ENCODE measurements at places on chromosomes 5 and 9.
A peak's percentile ranks its signal among the peaks of the same experiment; 100 is the strongest.

DNA sequence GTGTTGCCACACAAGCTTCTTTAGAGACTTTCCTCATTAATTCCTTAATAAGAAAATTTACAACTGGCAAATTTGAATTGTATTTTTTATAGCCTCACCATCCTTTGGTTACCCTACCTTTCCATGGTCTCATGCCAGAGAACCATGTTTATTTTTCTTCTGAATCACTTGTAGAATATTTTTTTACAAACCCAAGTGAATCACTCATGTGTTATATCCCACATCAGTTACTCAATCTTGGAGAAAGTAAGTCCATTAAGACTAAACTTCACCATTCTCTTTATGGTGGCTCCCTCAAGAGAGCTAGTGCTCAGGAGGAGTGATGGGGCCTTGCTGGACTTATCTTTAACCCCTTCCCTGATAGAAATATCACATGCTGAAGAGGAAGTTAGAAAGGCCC lies 128.9 kb downstream of the SUSD1 start:
- no peak for DNase-seq

DNA sequence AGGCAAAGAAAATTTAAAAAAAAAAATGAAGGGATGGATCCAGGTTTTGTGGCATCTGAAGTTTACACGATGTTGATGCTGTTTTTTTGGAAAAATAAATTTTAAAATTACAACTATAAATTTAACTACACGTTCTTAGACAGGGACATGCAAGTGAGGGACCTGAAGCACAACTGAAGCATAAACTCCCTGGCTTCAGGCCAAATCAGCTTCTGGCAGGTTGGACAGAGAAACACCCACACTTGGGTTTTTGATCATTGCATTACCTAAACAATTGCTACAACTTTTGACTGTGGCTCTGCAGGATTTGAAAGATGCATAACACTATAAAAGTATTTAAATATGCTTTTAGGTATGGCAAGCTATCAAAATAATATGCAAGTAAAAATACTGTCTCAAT lies 1318.3 kb upstream of the DMAC1 start:
- DNase-seq: no peak

DNA sequence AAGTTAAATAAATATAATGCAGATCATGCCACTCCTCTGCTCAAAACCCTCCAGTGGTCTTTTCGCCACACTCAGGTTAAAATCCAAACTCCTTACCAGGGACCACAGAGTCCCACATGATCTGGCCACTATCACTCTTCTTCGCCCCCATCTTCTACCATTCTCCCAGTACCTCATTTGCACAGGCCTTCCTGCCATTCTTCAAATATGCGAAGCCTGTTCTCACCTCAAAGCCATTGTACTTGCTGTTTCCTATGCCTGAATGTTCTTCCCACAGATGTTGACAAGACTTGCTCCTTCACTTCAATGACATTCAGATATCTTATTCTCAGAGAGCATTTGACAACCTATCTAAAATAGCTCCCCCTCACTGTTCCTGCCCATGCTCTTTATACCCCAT lies 10.9 kb downstream of the TEX10 start:
- no peak for DNase-seq

- DNase-seq: no peak
Measured at GRCh38 chr5:142874540-142874939, 104.4 kb downstream of the ARHGAP26 start.

GRCh38 chr5:169954786-169955185 lies 25.5 kb downstream of the INSYN2B start:
- DNase-seq: peak; percentile 51

GRCh38 chr5:9698125-9698826 lies 68.1 kb upstream of the TAS2R1 start:
- DNase-seq: no peak

GRCh38 chr9:123851851-123852250 lies 78.1 kb downstream of the DENND1A start:
- no peak for DNase-seq

DNA sequence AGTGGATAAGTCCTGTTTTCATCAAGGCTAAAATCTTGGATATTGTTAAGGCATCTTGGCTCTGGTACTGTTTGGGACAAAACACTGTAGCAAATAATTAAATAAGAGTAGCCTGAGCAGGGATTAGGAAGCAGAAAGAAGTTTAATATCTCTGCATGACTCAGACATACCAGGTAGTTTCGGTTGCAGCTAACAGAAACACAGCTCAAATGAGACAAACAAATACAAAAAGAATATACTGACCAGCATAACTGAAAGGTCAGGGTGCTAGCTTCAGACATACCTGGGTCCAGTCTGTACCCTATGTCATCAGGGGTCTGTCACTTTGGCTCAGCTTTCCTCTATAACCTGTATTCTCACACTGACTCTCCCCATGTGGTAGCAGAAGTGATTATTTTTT lies 156.4 kb upstream of the MAP3K1 start:
- DNase-seq: no peak

- DNase-seq: no peak
Measured at GRCh38 chr5:168299372-168299771, 7.9 kb downstream of the WWC1 start.

DNA sequence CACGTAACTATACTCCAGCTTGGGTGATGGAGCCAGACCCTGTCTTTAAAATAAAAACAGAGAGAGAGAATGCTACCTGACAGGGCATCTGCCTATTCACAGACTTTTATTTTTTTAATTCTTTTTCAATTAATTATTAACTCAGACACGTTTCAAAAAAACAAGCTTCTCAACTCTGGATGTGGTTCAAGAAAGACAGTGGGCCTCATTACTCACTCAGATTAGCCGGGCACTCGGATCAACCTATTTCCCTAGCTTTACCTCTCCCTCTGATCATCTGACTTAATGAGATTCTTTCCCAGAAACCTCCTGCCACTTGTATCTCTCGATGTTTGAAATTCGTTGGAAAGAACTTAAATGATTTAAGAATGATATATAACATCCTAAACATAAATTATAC lies 134.1 kb downstream of the TRPM6 start:
- DNase-seq: no peak

GRCh38 chr5:110342683-110343082 lies 383.8 kb downstream of the TMEM232 start:
- DNase-seq: no peak

GRCh38 chr9:96476591-96476990 lies 26.6 kb downstream of the HABP4 start:
- no peak for DNase-seq

DNA sequence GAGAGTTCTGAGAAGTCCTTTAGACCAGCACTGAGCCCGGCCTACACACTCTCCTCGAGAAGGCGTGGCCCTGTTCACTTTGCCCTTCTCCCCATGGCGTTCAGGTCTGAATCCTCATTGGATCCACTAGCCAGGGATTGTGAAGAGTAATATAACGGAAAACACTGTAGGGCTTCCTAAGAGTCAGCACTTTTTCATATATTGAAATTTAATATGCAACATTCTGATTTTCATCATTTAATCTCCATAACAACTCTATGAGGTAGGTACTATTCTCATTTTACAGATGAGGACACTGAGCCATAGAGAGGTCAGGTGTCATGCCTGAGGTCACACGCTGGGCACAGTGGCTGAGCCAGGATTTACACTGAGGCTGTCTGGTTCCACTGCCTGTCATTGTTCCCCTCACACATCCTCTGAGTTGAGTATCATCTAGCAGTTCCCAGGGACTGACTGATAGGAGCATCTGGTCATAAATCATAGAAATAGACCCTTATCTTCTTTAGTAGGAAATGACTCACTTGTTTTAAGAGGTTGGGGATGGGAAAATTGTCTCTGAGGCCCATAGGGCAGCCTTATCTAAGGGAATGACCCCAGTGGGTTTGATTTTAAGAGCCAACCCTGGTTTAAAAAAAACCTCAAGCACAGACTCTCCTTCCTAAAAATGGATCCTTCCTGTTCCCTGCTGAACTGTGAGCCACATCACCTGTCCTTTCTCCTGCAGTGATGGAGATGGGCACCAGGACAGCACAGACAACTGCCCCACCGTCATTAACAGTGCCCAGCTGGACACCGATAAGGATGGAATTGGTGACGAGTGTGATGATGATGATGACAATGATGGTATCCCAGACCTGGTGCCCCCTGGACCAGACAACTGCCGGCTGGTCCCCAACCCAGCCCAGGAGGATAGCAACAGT lies 41.2 kb downstream of the THBS4 start:
- no peak for DNase-seq

GRCh38 chr5:86986837-86987236 lies 280.8 kb upstream of the RASA1 start:
- no peak for DNase-seq

DNA sequence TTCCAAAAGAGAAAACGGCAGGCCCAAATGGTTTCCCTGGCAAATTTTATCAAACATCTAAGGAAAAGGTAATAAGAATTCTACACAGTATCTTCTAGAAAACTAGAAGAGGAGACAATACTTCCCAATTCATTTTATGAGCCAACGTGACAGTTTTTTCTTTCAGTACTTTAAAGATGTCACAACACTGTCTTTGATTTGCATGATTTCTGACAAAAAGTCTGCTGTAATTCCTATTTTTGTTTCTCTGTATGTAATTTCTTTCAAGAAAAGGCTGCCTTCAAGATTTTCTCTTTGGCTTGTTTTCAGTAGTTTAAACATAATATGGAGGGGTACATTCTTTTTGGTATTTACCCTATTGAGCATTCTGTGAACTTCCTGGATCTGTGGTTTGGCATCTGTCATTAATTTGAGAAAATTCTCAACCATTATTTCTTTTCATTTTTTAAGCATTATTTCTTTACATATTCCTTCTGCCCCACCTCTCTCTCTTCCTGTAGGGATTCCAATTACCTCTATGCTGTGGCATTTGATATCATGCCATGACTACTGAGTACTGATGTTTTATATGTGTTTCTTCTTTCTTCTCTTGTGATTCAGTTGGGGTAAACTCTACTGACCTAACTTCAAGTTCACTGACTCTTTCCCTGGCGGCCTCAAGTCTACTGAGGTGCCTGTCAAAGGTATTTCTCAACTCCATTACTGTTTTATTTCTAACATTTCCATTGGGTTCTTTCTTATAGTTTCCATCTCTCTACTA lies 32.2 kb downstream of the ANKS6 start:
- DNase-seq: no peak

- no peak for DNase-seq
Measured at GRCh38 chr9:119689879-119690278, 320.6 kb upstream of the BRINP1 start.

- no peak for DNase-seq
Measured at GRCh38 chr5:124200381-124200780, 546.1 kb downstream of the ZNF608 start.

DNA sequence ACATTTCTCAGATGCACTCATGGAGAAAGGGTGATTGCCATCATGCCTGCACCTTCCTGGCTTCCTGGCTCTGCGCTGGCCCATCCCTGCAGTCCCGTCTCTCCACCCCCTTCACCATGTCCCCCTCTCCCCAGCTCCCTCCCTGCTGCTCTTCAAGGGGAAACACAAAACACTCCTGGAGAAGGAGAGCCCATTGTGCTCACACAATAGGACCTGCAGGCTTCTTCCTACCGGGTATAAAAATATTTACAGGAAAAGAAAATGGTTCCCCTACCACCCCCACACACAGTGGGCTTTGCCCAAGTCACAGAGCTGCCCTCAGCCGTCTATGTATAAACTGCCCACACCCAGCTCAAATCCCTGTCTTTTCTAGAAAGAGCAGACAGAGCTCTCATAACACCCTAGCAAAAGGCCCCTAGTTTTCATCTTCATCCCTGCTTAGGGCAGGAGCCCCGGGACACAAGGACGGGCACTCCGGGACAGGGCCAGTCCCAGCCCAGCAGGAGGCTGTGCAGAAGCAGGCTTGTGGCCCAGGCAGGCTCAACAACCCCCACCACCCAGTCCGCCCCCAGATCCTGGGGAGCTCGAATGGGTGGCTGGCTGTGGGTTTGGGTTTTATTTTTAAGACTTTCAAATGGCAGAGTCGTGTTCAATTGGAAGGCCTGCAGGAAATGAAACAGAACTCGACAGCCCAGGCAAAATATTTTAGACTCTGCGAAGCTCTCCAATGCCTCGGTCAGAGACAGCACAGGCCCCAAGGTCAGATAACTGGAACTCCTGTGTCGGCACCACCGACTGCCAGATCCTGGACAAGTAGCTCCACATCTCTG lies 77.3 kb downstream of the LRSAM1 start:
- no peak for DNase-seq

GRCh38 chr5:176915906-176916305 lies 16.8 kb upstream of the HK3 start:
- DNase-seq: no peak

- DNase-seq: no peak
Measured at GRCh38 chr5:159915904-159916840, at the start of gene ADRA1B. ADRA1B (plus strand) TSS chr5:159916482; CDS start chr5:159916906, 424 bp downstream.

DNA sequence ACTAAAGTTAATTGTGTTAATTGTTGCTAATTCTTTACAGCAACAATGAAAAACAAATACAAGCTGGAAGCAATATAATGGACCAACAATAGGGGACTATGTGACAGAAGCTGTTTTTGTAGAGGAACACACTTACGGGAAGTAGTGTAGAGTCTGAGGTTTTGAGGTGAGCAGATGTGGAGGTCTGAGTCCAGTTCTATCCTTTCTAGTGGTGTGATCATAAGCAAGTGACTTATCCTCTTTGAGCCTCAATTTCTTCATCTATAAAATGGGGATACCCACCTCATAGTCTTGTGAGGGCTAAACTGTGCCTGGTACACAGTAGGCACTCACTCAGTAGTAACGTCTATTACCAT lies 28.3 kb downstream of the ALG2 start:
- DNase-seq: no peak
